ENCODE measurements at places on chromosomes 12 and 14. TPM values are rescaled to one million over a fixed set of nuclear protein-coding genes. Genes with fewer than 3 reads are reported as not detected.

DNA sequence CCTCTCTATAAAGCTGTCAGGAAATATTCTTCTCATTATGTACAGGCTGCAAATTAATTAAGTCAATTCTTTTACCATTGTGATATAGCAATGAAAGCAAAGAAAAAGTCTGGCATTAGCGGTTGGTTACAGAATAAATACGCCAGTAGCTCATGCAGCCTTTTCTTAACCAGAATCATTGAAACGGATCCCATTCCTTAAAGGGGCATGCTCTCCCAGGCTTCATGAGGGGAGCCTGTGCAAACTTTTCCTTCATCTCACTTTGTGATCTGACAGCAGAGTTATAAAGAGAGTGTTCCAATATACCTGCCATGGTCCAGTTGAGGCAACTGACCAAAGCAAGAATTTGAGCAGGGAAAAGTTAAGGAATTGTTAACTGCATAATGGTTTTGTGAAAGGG, 337.7 kb downstream of the EMP1 start:
- no peak for DNase-seq

- DNase-seq: no peak
These were observed 53.7 kb upstream of the PLEKHA5 start for GRCh38 chr12:19075711-19076340.

- no peak for DNase-seq
These were observed 5.6 kb downstream of the TMED10 start for GRCh38 chr14:75170772-75171171.

DNA sequence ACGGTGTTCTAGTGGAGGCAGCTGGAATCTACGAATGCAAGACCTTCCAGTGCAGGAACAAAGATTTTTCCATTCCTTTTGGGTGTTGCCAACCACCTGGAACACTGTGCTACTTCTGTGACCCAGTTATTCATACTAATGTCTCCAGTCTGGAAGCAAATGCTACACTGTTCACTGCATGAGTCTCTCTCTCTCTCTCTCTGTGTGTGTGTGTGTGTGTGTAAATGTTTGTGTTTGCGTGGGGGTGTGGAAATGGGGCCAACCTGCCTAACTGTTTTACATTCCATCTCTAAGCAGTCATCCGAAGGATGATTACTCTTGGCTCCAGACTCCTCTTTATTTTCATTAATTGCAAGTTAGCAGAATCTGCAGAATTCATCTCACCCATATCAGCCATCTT, 29.9 kb upstream of the YBX3 start:
- no peak for DNase-seq

DNA sequence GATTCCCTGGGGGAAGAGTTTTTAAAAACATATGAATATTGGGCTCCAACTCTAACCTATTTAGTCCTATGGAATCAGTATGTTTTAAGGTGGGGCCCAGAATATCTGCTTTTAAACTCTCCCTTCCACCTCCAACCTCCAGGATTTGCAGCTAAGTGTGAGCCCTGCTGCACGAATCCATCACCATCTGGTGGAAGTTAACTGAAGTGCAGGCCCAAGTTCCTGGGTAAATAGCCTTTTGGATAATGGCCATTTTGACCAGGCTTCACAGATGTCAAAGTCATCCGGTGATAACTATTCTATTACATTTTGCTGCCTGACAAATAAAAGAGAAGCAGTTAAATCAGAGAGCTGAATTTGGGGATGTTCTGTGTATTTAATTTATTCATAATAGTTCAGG, 58.1 kb upstream of the RMST start:
- DNase-seq: no peak

- DNase-seq: no peak
These were observed 357.3 kb upstream of the RGS6 start for GRCh38 chr14:71574976-71575375.

GRCh38 chr12:121175383-121176119, 34.4 kb upstream of the P2RX4 start:
- DNase-seq: no peak

DNA sequence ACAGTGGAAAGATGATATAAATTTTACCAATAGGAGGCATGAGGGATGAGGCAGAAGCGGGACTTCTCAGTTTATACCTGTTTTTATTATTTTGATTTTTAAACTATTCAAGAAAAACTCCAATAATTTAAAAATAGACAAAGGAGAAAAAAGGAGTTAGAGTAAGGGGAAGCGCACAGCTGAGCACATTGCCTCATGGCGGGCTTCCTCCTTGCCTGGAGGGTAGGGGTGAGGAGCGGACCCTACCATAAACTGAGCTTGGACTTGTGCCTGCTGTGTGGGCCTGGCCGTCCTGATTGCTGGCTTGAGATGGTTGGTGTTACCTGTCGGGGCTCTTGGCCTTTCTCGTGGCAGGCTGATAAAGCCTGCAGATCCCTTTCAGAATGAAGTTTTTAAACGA, 15.1 kb upstream of the HIP1R start:
- DNase-seq: no peak

- DNase-seq: no peak
These were observed 7.5 kb downstream of the PTPN6 start for GRCh38 chr12:6958609-6959057.

DNA sequence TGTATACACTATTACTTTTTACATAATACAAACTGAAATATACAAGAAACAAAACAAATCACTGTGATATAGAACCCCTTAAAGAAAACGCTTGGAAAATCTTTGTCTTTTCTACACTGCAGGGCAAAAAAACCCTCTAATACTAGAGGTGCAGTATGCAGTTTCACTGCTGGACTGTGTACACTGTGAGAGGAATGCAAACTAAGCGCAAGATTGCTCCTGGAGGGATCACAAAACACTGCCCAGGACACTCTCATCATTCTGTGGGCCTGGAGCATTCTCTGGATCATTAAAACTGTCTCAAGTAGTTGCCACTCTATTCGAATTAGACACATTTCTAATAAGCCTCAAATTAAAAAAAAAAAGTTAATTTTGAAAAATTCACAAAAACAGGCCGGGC, 217.6 kb downstream of the MED13L start:
- no peak for DNase-seq

- no peak for DNase-seq
These were observed 190.0 kb downstream of the EMP1 start for GRCh38 chr12:13386323-13387039.

- DNase-seq: peak; percentile 2
These were observed 267.4 kb downstream of the ALG10 start for GRCh38 chr12:34289431-34290380.

DNA sequence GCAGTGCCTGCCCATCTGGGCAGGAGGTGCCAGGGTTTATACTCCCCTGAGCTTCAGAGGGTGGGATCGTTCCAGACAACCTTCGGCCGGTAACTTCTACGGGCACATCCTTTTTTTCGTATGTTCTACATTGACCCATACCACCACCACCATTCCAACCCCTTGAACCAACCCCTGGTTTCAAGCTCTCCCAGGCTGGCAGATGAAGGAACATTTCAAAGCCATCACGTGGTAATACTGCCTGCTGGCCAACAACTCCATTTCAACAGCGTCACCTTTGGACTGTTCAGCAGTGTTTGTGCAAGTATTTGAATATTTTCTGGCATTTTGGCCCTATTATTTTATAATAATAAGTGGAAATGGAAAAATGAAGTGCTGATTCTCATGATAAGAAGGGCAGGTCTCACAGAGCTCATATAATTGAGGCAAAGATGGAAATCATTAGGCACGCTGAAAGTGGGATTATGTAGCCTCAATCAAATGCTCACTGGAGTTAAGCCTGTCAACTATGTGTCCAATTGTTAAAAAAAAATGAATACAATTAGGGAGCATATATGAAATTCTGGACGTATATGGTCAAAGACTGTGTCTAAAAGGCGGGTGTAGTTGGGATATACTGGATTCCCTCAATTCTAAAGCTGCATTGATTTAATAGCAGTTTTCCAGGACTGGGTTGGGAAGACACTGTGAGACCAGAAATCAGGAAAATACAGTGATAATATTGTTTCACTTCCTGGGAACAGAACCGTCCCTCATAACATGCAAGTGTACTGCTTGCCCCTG, 162.1 kb downstream of the ZFP36L1 start:
- DNase-seq: no peak

SMCO2 gene
- not detected for total RNA-seq

ADCY6 gene
- total RNA-seq: 0.40 TPM

SYNDIG1L gene
- not detected for total RNA-seq

CYP46A1 gene
- total RNA-seq: 0.08 TPM

ZFHX2 gene
- 1.1 TPM for total RNA-seq

CLEC4D gene
- total RNA-seq: not detected

LRP1-AS gene
- not detected for total RNA-seq

NOVA1 gene
- total RNA-seq: not detected

ATL1 gene
- 0.43 TPM for total RNA-seq
